Activated CD8-positive, alpha-beta T cell treated with anti-CD3 and anti-CD28 coated beads, Interleukin-2, amount 10 ng/mL, durations not matched to agents 7 days and 5 days (primary cell): ENCODE measurements at places on chromosomes 13 and 19.
A peak's percentile ranks its signal among the peaks of the same experiment; 100 is the strongest.

- no peak for DNase-seq
Measured at GRCh38 chr19:55196803-55197202, 12.5 kb downstream of the PTPRH start.

- no peak for DNase-seq
Measured at GRCh38 chr13:32316028-32316339, 676 bp downstream of the BRCA2 start.

DNA sequence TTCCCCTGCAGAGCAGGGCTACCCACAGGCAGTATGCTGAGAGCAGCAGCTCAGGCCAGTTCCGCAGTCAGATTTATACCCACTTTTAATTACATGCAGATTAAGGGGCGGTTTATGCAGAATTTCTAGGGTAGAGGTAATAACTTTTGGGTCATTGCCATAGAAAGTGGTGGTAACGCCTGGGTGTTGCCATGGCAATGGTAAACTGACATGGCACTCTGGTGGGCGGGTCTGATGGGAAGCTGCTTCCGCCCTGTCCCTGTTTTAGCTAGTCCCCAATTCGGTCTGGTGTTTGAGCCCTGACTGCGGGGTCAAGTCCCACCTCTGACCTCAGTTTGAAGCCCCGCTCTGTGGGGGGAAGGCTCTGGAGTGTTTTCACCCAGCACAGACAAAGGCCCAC, 141.1 kb upstream of the VSTM2B start:
- no peak for DNase-seq

- no peak for DNase-seq
Measured at GRCh38 chr19:30857388-30857787, 485.2 kb downstream of the ZNF536 start.

- no peak for DNase-seq
Measured at GRCh38 chr13:44817131-44817671, 172.1 kb downstream of the NUFIP1 start.

DNA sequence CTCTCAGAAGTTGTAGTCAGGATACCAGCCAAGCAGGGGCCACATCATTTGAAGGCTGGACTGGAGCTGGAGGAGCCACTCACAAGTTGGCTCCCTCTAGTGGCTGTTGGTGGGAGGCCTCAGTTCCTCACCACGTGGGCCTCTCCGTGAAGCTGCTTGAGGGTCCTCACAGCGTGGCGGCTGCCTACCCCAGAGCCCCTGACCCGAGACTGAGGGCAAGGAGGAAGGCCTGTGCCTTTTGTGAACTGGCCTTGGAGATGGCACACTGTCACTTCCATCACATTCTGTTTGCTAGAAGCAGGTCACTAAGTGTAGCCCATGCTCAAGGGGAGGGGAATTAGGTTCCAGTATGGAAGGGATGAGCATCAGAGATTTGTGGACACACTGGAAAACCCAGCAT, 14.6 kb downstream of the GNA11 start:
- DNase-seq = peak; percentile 80

DNA sequence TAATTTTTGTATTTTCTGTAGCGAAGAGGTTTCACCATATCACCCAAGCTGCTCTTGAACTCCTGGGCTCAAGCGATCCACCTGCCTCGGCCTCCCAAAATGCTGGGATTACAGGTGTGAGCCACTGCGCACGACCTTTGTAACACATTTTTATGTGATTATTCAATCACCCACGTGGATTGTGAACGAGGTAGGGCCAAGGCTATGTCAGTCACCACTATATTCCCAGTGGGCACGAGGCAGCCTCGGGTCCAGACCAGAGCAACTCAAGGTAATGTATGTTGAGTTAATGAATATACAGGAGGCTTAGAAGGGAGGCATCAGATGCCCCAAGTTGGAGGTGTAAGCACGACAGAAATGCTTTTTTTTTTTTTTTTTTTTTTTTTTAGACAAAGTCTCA, 8.9 kb downstream of the PTGIR start:
- no peak for DNase-seq

GRCh38 chr13:31242916-31243315, 43.1 kb downstream of the B3GLCT start:
- no peak for DNase-seq

- DNase-seq = no peak
Measured at GRCh38 chr13:48004201-48004600, 3.1 kb upstream of the SUCLA2 start.

DNA sequence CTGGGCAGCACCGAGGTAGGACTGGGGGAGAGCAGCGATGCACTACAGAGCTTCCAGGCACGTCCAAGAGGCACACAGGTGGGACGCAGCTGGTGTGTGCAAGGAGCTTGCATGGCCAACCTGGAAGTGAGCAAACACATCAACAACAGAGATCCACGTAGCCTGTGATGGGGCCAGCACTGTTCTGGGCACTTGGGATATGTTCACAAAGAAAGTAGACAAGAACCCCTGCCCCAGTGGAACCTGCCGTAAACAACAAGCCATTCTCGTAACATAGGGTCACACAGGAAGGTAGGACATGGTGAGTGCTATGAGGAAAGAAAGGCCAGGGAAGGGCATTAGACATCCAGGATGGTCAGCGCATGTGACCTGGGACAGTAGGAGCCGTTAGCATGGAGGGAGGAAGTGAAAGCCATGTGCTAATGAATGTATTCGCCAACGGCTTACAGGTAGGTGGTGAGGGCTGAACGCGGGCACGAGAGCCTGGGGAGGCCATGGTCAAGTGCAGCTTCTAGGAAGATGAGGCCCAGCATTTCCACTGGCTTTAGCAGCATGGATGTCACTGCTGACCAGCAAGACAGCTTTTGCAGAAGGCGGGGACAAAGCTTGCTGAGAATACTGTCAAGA, 105.5 kb downstream of the TEX26 start:
- DNase-seq = no peak

DNA sequence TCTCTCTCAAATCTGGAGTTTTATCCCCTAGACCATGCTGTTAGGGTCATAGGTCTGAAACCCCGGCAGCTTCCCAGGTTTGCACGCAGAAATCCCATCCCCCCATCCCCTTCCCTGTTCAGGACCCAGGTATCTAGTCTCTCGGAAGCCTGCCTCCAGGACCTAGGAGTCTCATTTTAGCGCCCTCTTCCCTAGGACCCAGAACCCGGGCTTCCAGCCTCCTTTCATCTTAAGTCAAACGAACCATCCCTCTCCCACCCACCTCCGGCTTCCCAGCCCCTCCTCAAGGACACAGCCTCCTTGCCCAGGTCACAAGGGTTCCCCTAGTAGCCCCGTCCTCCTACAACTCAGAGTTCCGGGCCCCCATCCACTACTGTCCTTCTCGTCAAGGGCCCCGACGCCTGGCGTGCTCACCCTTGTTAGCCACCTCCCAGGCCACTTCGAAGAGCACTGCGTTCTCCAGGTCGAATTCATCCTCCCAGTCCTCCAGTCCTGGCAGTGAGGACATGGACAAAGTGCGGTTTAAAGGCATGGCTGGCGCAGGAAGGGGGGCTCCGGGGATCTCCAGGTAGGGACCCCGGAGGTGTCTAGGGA, 431 bp downstream of the GYS1 start:
- peak; percentile 43 for DNase-seq

DNA sequence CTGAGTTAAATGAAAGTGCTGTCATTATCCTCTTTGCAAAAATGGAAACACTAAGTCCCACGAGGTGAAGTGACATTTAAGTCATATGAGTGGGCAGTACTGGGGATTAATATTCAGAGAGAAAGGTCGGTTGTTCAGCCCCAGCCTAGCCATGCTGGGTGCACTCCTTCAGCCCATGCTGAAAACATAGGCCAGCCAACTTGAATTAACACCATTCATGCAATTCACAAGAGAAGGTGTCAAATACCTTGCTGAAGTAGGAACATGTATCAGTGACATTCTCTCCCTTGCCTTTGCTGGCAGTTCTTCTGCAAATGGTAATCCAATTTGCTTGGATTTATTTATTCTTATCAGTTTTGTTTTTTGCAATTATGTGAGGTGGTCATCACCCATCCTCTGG, 256.3 kb downstream of the DNAJC15 start:
- DNase-seq = no peak

DNA sequence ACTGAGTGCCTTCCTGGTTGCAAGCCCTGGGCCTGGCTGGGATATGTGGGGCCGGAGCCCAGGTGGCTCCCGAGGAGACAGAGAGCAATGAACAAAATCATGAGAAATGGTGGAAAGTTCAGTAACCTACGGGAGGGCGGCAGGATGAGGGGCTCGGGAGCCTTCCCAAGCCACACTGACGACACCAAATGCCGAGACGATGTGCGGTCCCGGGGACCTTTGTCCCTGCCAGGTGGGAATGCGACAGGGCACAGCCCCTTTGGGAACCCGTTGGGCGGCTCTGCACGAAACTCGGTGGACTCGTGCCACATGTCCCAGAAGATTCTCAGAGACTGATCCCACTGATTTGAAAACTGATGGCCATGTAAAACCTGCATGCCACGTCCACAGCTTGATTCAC, 11.7 kb upstream of the ZNF14 start:
- DNase-seq = no peak

DNA sequence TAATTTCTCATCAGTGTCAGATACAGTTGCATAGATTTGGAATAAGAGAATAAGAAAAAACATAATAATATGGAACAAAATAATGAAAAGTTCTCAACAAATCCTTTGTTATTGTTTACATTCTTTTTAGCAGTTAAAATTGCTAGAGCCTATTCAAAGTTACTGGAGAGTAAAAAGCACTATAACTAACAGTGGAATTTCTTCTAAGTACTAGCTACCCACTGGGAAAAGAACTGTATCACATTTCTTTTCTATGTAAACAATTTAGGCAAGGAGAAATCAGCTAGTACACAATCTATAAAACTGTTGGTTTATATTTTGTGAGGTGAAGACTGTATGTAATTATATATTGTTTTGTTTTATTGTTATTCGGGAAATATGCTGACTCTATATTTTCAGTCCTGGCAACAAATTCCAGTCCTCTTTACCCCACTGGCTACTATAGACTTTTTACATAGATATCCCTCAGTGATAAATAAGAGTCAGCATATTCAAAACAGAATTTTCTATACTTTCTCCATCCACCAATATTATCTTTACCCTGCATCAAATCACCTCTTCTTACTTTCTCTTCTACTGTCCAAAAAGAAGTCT, 222.0 kb downstream of the PCDH9 start:
- no peak for DNase-seq

DNA sequence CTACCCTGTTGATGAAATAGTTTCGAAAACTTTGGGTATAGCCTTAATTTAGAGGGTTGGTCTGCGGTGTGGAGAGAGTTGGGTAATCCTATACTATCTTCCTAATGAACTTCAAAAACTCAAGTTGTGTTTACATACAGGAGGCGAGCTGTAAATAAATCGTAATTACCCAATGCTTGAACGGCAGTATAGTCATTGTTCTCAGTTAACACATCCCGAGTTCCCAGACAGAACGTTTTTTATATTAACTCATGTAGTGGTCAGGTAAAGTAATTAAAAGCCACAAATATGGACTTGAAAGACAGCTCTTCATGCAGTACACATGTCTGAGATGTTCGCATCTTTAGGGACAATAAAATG, 1.5 kb downstream of the PDS5B start:
- DNase-seq = no peak

GRCh38 chr13:36094478-36094877, 36.7 kb downstream of the DCLK1 start:
- DNase-seq = no peak

- DNase-seq = no peak
Measured at GRCh38 chr13:45133396-45134118, 13.2 kb downstream of the GTF2F2 start.

GRCh38 chr13:30126903-30127428, 180.4 kb downstream of the KATNAL1 start:
- no peak for DNase-seq

DNA sequence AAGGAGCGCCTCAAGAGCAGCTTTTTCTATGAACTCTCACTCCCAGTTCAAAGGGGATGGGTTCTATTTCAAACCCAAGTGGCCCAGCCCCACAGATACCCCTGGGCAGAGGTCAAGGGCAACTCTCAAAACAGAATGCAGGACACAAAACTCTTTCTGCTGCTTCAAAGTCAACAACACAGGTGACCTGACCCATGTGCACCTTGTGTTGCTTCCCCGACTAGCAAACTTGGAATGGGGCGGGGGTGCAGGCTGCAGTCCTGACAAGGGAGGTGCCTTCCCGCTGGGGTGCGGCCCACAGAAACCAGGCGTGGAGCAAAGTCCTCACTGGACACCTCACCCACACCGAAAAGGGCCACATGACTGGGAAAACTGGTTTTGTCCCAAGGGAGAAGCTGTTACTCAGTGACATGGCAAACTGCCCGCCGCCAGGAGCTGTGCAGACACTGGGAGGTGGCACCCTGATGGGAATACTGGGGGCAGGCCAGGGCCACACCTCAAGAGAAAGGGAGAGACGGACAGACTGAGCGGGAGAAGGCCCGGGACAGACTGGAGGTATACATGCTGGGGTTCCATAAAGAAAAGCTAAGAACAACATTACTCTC, 17.4 kb downstream of the ZC3H4 start:
- DNase-seq = no peak

- no peak for DNase-seq
Measured at GRCh38 chr13:113823771-113824170, 40.1 kb downstream of the GAS6 start.
